Activated T-helper 1 cell treated with anti-CD3 and anti-CD28 coated beads, Interleukin-2, amount 50 U/mL, for 16 hours (primary cell): ENCODE measurements at places on chromosomes 3 and 15.

DNA sequence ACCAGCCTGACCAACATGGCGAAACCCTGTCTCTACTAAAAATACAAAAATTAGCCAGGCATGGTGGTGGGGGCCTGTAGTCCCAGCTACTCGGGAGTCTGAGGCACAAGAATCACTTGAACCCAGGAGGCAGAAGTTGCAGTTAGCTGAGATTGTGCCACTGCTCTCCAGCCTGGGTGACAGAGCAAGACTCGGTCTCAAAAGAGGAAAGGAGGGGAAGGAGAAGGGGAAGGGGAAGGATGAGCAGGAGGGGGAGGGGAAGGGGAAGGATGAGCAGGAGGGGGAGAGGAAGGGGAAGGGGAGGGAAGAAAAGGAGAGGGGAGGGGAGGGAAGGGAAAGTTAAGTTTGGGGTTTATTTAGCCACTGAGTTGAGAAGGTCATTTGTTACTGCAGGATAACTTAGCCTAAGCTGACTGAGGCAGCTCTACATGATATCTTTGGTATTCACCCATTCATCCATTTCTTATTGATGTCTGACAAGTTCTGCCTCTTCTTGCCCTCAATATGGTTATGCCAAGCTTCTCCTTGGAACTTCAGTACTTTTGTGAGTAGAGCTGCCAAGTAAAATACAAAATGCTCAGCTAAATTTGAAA lies 15.9 kb upstream of the ABHD2 start:
- no peak for DNase-seq

- no peak for DNase-seq
Observed at GRCh38 chr15:101194546-101195125, 57.2 kb downstream of the CHSY1 start.

GRCh38 chr3:47013231-47013630 lies 33.8 kb downstream of the NBEAL2 start:
- DNase-seq, result no peak

GRCh38 chr3:10738688-10739372 lies 77.2 kb upstream of the SLC6A11 start:
- DNase-seq, result peak; percentile 66

DNA sequence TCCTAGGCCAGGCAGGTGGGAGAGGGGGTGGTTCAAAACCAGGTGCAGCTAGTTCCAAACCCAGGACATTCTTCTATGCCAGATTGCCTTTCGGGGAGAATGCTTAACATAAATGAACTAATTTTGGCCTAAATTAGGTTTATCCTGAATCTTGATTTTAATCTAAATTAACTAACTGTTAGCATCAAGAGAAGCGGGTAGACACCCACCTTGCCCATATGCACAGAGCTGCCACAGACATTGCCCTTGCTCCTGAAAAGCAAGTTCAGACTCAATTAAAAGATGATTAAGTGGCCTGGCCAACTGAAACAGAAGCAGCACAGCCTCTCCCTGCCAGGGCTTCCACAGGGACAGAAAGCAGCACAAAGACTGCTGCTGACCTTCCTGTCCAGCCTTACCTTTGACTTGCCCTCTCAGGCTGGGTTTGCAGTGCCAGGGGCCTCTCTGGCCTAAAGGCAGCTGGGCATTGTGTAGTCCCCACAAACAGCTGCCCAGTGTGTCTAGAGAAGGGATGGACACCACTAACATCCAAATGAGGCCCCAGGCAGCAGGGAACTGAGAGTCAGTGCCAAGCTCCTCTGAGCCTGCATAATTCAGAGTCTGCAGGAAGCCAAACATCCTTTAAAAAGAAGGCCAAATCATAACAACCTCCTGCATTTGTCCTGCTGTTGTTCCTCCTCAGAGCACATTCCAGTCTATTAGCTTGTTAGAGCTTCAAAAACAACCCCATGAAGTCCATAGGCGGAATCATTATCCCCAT lies 15.4 kb upstream of the OXTR start:
- DNase-seq, result no peak

DNA sequence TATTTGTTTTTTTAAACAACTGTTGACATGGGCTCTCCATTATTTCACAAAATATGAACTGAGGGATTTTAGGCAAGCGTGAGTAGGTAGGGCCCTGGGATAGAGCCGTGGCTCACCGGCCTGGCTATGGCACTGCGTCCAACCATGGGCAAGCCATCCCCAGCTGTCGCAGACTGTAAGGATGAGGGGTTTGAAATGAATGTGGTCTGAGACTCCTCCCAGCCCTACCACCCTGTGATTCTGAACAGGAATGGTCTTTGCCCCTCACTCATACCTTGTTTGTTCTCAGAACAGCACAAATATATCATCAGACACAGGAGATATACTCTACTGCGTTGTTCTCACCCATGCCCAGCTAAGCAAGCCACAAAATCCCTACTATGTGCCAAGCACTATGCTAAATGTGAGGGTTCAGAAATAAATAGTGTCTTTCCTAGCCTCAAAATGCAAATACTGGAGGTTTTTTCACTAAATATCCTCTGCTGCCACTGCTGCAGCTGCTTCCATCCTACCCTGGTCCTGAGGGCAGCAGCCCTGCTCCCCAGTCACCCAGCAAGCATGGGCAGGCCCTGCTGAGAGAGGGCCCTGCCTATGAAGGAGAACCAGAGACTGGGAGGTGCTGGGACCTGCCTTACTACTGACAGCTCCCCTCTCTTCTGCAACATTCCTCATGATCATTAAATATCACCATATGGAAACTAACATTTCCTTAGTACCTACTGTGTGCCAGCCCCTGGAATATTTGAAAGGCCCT lies 102.8 kb downstream of the XXYLT1 start:
- DNase-seq, result no peak

DNA sequence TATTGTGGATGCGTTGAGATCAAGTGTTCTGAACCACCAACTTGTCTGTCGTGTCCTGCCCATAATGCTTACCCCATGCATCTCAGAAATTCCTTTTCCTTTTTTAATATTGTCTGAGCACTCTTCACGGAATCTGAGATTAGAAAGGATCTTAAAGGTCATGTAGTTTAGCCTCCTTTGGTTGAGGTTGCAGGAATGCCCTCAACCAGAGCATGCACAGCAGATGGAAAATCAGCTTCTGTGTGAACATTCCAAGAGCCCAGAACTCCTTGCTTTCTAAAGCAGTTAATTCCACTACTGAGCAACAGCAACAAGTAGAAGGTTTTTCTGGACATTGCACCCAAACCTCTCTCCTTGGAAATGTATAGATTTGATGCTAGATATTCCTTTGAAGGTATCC lies 153.7 kb downstream of the TPRG1 start:
- no peak for DNase-seq

DNA sequence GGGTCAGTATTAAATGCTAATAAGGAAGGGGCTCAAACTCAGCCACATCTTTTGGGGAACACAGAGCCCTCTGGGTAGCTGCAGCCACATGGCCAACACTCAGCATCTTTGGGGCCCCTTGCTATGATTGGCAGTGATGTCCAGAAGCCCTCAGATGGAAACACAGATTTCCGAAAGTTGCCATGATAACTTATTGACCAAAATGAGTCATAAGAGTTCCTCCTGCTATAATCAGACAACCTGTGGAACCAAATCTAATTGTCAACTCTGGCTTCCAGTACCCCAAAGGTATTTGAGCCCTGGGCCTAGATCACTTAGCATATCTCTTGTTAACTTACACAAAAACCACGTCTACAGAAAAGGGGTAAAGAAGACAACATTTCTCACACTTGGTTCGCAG lies 392.2 kb downstream of the KCNH8 start:
- DNase-seq, result no peak

DNA sequence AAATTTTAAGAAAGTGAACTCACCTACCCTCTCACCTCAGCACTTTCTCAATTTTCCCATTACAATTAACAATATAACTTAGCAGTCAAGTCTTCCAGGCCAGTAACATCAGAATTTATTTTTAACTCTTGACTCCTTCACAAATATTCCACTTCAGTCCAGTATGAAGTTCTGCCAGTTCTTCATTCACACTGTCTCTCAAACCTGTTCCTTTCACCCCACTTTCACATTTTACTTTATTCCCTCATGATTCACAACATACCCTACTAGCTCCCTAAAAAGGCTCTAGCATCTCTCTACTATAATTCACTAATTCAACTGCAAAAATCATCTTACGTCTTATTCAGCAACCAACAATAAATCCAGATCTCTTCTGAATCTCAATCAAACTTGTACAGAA lies 3.8 kb downstream of the GSK3B start:
- DNase-seq, result no peak

DNA sequence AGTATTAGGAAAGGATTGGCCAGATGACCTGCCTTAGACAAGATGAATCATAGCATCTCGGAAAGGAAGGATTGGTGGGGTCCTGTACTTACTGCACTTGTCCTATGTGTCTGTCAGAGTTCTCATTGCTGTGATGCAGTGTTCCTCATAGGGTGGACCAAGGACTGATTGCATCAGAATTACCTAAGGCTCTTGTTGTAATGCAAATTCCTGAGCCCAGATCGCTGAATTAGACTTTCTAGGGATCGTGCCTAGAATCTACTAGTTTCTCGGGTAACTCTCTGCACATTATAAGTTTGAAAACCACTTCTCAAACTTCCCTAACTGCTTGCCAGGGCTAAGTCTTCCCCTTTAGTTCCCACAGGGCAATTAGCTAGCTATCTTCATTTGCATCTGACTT lies 74.9 kb upstream of the SKOR1 start:
- DNase-seq, result no peak

- no peak for DNase-seq
Observed at GRCh38 chr15:43187544-43188155, 2.4 kb downstream of the CCNDBP1 start.

- DNase-seq, result no peak
Observed at GRCh38 chr3:169091196-169091823, 572.2 kb downstream of the MECOM start.

DNA sequence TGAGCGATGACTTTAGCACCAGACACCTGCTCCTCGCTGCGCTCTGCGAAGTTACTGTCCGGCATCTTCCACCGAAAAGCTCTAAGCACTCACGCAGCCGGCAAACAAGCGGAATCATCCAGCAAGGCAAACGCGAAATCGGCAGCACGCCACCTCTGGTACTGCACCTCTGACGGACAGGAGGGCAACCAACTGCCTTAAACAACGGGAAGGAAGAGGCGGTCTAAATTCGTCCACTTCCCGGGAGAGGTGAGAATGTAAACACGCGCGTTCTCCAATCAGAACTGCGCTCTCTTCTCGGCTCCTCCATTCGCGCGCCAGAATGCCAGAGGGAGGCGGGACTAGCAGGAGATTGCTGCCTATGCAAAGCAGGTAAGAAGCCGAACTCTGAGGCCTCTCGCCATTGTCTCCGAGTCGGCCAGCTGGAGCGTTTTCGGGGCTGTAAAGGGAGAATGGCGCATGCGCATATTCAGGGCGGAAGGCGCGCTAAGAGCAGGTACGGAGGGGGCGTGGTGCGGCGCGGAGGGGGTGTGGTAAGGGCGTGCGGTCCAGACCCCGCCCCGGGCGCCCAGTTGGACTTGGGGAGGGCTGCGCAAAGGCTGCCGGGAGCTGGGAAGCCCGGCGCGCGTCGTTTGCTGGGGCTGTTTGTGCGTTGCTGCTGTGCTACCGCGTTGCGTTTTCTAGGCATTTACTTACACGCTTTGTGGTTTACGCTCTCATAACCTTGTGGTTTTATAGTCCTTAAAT lies at the start of the genes BTD and HACL1:
Gene BTD, plus strand, starts transcription at position 347 of the 747 bp plus-strand sequence. CDS start 33,695 bp downstream, outside the sequence.
Gene HACL1, minus strand, starts transcription at position 171 of the 747 bp plus-strand sequence. Its CDS starts 106 bp downstream, at position 65.
- peak; percentile 97 for DNase-seq

DNA sequence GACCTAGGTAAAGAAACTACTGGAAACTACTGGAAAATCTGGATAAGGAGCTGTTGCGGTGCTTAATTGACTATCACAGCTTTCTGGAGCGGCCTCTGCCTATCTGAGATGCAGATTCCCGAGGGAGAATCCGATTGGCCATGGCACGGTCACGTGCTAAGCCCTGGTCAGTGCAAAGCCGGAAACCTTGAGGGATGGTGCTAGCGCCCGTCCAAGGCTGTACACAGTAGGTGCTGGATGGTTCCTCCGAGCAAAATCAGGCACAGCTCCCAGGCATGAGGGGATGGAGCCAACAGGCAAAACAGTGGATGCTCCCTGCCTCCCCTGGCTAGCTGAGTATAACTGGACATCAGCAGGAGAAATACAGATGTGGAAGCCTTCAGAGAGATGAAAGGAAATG lies 238.7 kb upstream of the HES1 start:
- DNase-seq, result no peak

DNA sequence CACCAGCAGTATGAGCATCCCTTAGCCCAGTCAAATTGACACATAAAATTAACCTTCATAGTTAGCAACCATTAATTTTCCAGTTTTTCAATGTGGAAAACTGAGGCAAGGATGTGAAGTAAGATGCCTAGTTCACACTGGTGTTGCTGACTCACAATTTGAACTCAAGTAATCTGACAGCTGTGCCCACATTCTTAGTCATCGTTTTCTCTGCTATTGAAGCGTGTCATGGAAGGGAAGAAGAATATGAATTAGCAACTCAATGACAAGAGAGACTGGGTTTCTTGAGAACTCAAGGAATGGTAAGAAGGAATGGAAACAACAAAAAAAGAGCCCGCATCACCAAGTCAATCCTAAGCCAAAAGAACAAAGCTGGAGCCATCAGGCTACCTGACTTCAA lies 261.4 kb downstream of the EPHA3 start:
- DNase-seq, result no peak

DNA sequence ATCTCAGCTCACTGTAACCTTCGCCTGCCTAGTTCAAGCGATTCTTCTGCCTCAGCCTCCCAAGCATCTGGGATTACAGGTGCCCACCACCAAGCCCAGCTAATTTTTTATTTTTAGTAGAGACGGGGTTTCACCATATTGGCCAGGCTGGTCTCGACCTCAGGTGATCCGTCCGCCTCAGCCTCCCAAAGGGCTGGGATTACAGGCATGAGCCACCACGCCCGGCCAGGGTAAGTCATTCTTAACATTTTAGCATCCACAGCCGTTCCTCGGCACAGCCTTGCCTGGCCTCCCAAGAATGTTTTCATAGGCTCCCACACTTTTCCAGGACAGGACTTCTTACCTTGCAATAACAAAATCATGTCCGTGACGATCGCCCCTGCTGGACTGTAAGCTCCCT lies 8.7 kb upstream of the EPHB3 start:
- DNase-seq, result no peak

GRCh38 chr3:97981886-97982285 lies 9.7 kb upstream of the RIOX2 start:
- DNase-seq, result no peak

- DNase-seq, result no peak
Observed at GRCh38 chr15:35725353-35725752, 179.4 kb upstream of the DPH6 start.

DNA sequence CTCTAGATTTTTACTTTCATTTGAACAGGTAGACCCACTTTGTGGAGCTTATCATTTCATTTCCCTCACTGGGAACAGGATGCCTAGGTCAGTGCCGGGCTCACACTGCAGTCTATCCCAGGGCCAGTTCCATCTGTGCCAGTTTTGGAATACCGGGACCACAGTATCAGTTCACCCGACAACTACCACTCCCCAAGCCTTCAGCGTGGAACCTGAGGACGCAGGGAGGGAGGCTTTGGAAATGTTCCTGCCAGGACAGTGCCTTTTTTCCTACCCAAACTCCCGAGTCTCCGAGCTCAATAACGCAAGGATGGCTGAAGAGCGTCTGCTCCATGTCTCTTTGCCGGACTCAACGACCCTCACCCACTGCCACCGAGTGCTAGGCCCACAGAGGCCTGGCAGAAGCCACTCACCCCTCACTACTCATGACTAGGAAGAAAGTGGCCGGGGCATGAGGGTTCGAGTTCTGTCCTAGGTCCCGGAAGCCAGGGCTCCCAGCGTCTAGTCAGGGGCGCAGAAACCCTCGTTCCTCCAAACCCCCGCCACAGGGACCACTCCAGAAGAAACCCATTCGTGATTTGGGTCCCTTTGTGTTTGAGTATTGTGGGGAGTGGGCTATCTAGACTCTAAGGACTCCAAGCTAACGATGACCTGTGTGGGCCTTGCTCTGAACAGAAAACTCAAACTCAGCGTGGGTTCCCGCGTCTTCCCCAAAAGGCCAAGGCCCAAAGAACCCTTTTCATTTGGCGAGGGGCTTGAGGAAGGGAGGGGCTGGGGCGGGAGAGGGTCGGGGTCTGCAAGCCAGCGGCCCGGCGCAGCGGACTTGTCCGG lies 11.4 kb downstream of the ZIC1 start:
- no peak for DNase-seq
